ENCODE measurements at places on chromosomes 5 and 9.

GRCh38 chr5:167952278-167952995 lies 339.0 kb upstream of the WWC1 start:
- H3K4me1 ChIP-seq: peaks cover 65% of the 10 kb centered on the region
- peaks cover 25% of the 10 kb centered on the region for H3K36me3 ChIP-seq

DNA sequence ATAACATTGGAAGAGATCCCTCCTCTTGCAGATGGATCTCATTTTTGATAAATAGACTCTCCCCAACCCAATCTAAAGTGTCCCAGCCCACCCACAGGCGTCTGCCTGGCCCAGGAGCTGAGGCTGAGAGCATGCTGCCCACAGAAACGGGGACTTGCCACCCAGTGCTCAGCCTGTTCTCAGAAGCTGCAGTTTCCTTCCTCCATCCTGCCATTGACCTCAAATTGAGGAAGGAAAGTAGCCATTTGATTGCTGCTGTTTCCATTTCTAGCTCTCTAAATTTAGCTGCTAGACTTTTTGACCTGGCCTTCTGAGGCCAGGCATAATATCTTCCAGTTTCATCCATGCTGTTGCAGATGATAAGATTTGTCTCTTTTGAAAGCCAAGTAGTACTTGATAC lies 31.1 kb upstream of the FRMD3 start:
- H3K27ac ChIP-seq: no peak overlapping the region
- no peaks in the 10 kb centered on the region for H3K4me1 ChIP-seq
- no peak overlapping the region for H3K4me3 ChIP-seq
- DNase-seq: no peak
- H3K36me3 ChIP-seq: no peaks in the 10 kb centered on the region

DNA sequence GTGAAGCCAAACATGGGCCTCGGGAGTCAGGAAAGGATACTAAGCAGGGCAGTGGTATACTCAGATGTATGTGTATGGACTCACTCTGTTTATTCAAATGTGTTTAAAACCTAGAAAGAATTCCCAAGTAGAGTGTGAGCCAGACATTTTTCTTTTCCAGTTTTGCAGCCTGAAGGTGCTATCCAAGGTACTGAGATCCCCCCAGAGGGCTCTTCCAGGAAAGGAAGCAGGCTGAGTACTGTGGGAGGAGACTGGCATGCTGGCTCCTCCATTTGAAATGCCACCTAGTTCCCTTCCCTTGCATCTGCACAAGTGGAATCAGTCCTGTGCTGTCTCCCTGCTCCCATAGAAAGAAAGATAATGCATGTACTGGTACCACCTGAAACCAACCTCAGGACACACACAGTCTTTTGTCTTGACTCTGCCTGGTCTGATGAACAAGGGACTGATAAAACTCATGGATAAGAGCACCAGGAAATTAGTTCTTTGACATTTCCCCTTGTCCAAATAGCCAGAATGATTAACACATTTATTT lies 85.9 kb downstream of the HRH2 start:
- DNase-seq: peak; percentile 39
- H3K4me3 ChIP-seq: no peak overlapping the region
- H3K36me3 ChIP-seq: no peaks in the 10 kb centered on the region
- H3K27ac ChIP-seq: no peak overlapping the region
- H3K27me3 ChIP-seq: peaks cover 39% of the 10 kb centered on the region

DNA sequence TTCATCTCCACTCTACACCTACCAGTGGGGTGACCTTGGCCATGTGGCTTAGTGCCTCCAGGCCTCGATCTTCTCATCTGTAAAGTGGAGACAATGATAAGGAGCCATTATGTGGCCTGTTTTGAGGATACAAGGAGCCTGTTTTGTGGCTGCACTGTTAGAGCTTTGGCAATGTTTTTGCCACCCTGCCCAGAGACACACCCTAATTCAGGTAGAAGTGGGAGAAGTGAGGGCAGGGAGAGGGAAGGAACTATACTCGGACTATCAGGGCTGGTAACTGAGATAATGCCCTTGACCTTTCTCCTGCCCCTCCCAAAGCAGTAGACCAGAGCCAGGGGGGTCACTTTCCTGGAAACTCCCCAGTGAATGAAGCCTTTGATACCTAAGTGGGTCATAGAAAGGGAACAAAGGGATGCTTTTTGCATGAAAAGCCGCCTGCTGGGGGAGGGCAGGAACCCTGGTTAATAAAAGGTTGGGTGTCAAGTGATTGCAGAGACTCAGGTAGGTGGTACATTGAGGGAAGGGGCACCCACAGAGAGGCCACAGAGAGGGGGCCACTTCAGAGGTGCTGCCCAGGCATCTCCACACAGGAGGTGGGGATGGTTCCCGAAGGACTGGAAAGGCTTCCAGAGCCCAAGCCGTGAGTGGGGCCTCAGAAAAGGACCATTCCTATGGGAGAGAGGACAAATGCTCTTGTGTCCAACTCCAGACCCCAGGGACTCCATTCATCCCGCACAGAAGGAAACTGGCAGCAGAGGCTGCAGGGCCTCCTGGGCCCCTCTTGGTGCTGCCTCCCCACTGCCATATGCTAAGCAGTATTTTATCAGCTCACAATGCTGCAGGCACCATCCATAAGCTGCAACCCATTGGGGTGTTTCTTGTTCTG lies 42.3 kb upstream of the VDAC1 start:
- no peak overlapping the region for H3K4me3 ChIP-seq
- DNase-seq: no peak
- H3K27me3 ChIP-seq: no peaks in the 10 kb centered on the region
- H3K27ac ChIP-seq: no peak overlapping the region
- no peaks in the 10 kb centered on the region for H3K36me3 ChIP-seq

GRCh38 chr5:178152491-178153444 lies 917 bp downstream of the NHP2 start:
- peak overlapping the region; percentile 95 for H3K4me3 ChIP-seq
- H3K4me1 ChIP-seq: peaks cover 22% of the 10 kb centered on the region
- no peak for DNase-seq
- H3K36me3 ChIP-seq: peaks cover 20% of the 10 kb centered on the region
- peaks cover 3% of the 10 kb centered on the region for H3K27me3 ChIP-seq
- H3K27ac ChIP-seq: peak overlapping the region; percentile 91

- peaks cover 29% of the 10 kb centered on the region for H3K27me3 ChIP-seq
- no peak overlapping the region for H3K27ac ChIP-seq
- H3K4me1 ChIP-seq: peaks cover 27% of the 10 kb centered on the region
- H3K4me3 ChIP-seq: no peak overlapping the region
Measured at GRCh38 chr9:89593727-89594427, 10.9 kb upstream of the GADD45G start.

GRCh38 chr5:68652534-68652965 lies 437.0 kb downstream of the PIK3R1 start:
- no peak for DNase-seq
- no peak overlapping the region for H3K4me3 ChIP-seq
- H3K36me3 ChIP-seq: no peaks in the 10 kb centered on the region
- peaks cover 42% of the 10 kb centered on the region for H3K4me1 ChIP-seq

GRCh38 chr9:76894198-76894597 lies 11.7 kb downstream of the PRUNE2 start:
- no peak overlapping the region for H3K4me3 ChIP-seq
- no peak for DNase-seq
- H3K27me3 ChIP-seq: peaks cover 8% of the 10 kb centered on the region
- H3K36me3 ChIP-seq: no peaks in the 10 kb centered on the region
- no peak overlapping the region for H3K27ac ChIP-seq

DNA sequence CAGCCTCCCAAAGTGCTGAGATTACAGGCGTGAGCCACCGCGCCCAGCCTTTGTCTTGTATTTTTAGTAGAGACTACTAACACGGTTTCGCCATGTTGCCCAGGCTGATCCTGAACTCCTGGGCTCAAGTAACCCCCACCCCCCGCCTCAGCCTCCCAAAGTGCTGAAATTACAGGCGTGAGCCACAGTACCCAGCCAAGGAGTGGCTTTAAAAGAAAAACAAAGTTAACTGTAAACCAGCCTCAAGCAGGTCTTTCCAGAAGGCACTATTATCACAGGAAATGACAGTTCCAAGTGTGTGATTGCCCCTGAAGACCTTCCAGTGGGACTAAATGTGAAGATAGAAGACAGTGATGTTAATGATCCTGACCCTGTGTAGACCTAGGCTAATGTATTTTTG lies 31.1 kb downstream of the SIL1 start:
- peaks cover 19% of the 10 kb centered on the region for H3K36me3 ChIP-seq
- no peaks in the 10 kb centered on the region for H3K27me3 ChIP-seq
- DNase-seq: no peak
- peaks cover 44% of the 10 kb centered on the region for H3K4me1 ChIP-seq
- H3K27ac ChIP-seq: peak overlapping the region; percentile 92

DNA sequence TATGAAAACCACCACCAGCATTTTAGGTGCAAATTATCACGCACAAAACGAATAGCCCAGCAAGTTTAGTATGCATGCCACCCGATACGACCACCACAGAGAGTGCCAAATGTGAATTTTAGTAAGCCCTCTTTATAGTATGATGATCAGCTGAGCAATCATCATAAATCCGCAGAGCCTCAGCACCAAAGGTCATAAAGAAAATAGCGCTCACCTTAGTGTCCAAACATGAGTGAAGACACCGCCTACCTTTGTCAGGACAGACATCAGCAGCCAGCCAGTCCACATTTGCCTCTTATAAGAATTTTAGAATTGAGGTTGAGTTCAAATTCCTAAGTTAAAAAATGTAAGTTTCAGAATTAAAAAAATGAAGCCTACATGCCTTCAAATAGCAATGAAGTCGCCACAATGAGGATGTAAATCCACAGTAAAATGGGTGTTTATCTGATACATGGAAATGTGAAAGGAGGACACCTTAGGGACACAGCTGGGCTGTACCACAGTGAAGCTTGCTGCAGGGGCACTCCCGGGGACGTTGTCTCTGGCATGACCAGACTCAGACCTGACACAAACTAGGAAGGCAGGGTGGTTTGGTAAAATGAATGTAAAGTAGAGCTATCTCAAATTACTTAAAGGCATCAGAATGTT lies 149.0 kb downstream of the AUH start:
- peaks cover 11% of the 10 kb centered on the region for H3K36me3 ChIP-seq
- no peak for DNase-seq
- peaks cover 7% of the 10 kb centered on the region for H3K4me1 ChIP-seq
- no peak overlapping the region for H3K4me3 ChIP-seq
- H3K27me3 ChIP-seq: no peaks in the 10 kb centered on the region
- H3K27ac ChIP-seq: no peak overlapping the region

DNA sequence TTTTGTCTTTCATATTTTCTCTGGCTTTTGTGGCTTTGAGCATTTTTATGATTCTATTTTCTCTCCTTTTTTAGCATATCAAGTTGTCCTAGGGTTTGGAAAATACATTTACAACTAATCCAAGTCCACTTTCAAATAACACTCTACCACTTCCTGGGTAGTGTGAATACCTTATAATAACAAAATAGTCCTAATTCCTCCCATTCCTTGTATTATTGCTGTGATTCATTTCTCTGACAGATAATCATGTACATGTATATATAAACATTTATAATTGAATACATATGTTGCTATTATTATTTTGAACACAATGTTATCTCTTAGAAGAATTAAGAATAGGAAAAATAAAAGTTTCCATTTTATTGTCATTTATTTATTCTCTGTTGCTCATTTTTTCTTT lies 14.9 kb upstream of the ADAM19 start:
- H3K4me1 ChIP-seq: peaks cover 17% of the 10 kb centered on the region
- no peak overlapping the region for H3K4me3 ChIP-seq
- DNase-seq: no peak
- H3K36me3 ChIP-seq: peaks cover 7% of the 10 kb centered on the region
- peaks cover 3% of the 10 kb centered on the region for H3K27me3 ChIP-seq
- no peak overlapping the region for H3K27ac ChIP-seq

DNA sequence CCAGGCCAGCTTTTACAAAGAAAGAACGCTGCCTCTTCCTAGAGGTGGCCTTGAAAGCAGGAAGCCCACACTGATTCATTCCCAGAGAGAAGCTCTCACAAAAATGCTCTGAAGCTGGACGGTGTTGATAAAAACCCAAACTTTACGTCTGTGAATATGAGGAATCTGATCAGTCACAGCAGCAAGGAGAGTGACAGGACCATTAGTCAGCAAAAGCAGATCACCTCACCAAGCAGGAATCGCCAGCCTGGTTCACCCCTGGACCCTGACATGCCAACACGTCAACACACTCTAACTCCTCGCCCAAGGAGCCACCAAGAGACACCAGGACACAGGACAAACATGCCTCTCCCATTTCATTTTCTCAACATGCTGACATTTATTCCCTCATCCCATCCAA lies 70.6 kb upstream of the ZNF622 start:
- no peak overlapping the region for H3K4me3 ChIP-seq
- DNase-seq: no peak
- peaks cover 17% of the 10 kb centered on the region for H3K27me3 ChIP-seq
- peaks cover 5% of the 10 kb centered on the region for H3K36me3 ChIP-seq

GRCh38 chr9:16611001-16611400 lies 259.5 kb downstream of the BNC2 start:
- no peaks in the 10 kb centered on the region for H3K36me3 ChIP-seq
- no peak overlapping the region for H3K27ac ChIP-seq
- H3K4me1 ChIP-seq: peaks cover 48% of the 10 kb centered on the region
- H3K27me3 ChIP-seq: peaks cover 10% of the 10 kb centered on the region
- DNase-seq: no peak

DNA sequence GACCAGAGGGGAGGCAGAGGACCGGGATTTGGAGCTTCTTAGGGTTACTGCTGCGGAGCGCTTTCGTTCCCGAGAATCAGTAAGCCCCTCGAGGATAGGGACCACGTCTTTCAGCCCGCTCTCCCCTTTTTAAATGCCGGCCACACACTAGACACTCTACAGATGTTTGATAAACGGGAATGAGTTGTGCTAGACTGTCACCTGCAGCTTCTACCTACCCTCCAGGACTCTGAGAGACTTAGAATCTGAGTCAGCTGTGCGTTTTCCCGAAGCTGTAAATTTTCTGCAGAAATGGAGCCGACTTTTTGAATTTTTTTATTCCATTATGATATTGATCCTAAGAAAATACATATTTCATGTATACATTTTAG lies 670 bp downstream of the CCDC171 start:
- no peak for DNase-seq
- peaks cover 17% of the 10 kb centered on the region for H3K4me1 ChIP-seq
- H3K36me3 ChIP-seq: peaks cover 24% of the 10 kb centered on the region
- peak overlapping the region; percentile 98 for H3K27ac ChIP-seq

DNA sequence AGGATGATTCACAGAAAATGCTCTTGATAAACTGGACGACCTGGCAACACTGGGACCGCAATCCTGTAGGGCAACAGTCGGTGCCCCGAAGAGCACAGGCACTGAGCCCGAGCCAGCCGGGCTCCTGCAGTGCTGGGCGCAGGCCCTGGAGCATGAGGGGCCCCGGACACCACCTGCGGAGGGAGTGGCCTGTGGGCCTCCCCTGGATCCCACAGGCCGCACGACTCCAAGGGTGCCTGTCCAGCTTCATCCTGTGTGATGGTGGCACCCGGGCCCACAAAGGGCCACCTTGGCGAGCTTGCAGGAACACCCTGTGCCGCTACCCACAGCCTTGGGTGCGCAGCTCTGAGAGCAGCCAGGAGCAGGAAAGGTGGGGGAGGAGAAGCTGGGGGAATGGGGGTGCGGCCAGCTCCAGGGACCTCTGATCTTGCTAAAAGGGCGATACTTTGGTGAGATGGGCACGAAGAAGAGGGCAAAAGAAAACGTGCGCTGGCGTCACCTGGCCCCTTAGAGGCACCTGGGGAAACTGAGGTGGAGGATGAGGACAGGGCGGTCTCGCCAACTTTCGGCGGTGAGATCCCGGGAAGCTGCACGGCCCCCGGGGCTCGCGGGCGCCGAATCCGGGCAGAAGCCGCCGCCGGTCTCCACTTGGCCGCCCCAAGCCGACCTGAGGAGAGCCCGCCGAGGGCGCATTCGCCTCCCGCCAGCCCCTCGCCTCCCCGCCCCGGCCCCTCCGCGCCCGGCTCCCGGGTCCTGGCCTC lies 722 bp downstream of the TBC1D9B start:
- H3K27me3 ChIP-seq: peaks cover 17% of the 10 kb centered on the region
- no peak for DNase-seq
- H3K36me3 ChIP-seq: peaks cover 21% of the 10 kb centered on the region
- H3K27ac ChIP-seq: no peak overlapping the region

Measured in nephron progenitor cell (in vitro differentiated cells).